Activated CD4-positive, alpha-beta memory T cell treated with anti-CD3 and anti-CD28 coated beads for 36 hours (primary cell): ENCODE measurements at places on chromosomes 12 and 14.

GRCh38 chr12:2749580-2749979, 45.2 kb upstream of the FKBP4 start:
- no peaks in the 10 kb centered on the region for H3K4me1 ChIP-seq
- H3K4me3 ChIP-seq: no peak overlapping the region
- H3K36me3 ChIP-seq: no peaks in the 10 kb centered on the region
- peaks cover 20% of the 10 kb centered on the region for H3K27me3 ChIP-seq
- H3K27ac ChIP-seq: no peak overlapping the region

- H3K4me1 ChIP-seq: no peaks in the 10 kb centered on the region
- no peaks in the 10 kb centered on the region for H3K36me3 ChIP-seq
- no peak for DNase-seq
Measured at GRCh38 chr12:108752387-108752786, 21.1 kb upstream of the CORO1C start.

DNA sequence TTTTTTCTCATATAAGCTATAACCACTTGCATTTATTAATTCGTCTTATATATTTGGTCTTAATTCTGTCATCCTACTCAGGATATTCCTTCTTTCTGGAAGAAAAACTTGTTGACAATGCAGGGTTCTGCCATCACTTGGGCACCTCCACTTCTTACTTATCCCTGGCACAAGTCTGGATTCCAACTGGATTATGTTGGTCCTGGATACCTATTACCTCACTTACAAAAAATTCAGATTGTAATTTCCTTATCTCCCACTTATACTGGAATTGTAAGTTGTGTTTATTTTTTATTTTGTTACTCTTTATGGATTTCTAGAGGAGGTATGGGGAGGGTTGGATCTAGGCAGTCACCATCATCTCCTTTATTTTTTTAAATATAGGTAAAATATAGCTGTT, 36.7 kb downstream of the LRRIQ1 start:
- no peak overlapping the region for H3K27ac ChIP-seq
- no peaks in the 10 kb centered on the region for H3K4me1 ChIP-seq
- peaks cover 2% of the 10 kb centered on the region for H3K27me3 ChIP-seq
- no peaks in the 10 kb centered on the region for H3K36me3 ChIP-seq
- no peak overlapping the region for H3K4me3 ChIP-seq
- DNase-seq: no peak

GRCh38 chr14:79279645-79280597, 931.4 kb downstream of the DIO2 start:
- no peak for DNase-seq
- H3K4me1 ChIP-seq: peaks cover 2% of the 10 kb centered on the region
- no peak overlapping the region for H3K4me3 ChIP-seq
- no peak overlapping the region for H3K27ac ChIP-seq

DNA sequence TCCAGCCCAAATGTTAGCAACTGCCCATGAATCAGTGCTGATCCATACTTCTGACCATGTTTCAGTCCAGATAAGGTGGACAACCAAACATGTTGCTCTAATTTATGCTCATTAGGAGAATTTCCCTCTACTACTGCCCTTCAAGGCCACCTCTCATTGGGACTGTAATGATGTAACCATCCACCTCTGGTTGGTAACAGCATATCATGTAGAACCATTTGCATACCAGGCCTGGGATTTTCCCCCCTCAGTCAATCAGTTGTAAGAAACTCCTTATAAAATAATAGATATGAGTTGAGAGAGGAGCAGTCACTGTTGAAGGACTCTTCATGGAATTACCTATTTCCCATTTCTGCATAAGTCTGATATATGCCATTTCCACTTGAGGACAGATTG, 17.8 kb upstream of the YAF2 start:
- no peaks in the 10 kb centered on the region for H3K36me3 ChIP-seq
- H3K4me3 ChIP-seq: no peak overlapping the region
- no peaks in the 10 kb centered on the region for H3K27me3 ChIP-seq
- DNase-seq: no peak
- H3K27ac ChIP-seq: no peak overlapping the region
- H3K4me1 ChIP-seq: no peaks in the 10 kb centered on the region

- H3K27me3 ChIP-seq: peaks cover 3% of the 10 kb centered on the region
- no peak overlapping the region for H3K4me3 ChIP-seq
- DNase-seq: peak; percentile 83
- peaks cover 26% of the 10 kb centered on the region for H3K4me1 ChIP-seq
Measured at GRCh38 chr12:52870361-52871290, 21.8 kb upstream of the KRT78 start.

GRCh38 chr12:40063414-40063813, 42.5 kb downstream of the SLC2A13 start:
- no peak overlapping the region for H3K4me3 ChIP-seq
- H3K27me3 ChIP-seq: no peaks in the 10 kb centered on the region
- no peaks in the 10 kb centered on the region for H3K36me3 ChIP-seq
- no peak overlapping the region for H3K27ac ChIP-seq
- DNase-seq: no peak

- H3K27ac ChIP-seq: no peak overlapping the region
- H3K4me3 ChIP-seq: no peak overlapping the region
- H3K27me3 ChIP-seq: no peaks in the 10 kb centered on the region
- no peaks in the 10 kb centered on the region for H3K36me3 ChIP-seq
- no peaks in the 10 kb centered on the region for H3K4me1 ChIP-seq
- DNase-seq: no peak
Measured at GRCh38 chr12:64268409-64268808, 46.3 kb upstream of the KICS2 start.

DNA sequence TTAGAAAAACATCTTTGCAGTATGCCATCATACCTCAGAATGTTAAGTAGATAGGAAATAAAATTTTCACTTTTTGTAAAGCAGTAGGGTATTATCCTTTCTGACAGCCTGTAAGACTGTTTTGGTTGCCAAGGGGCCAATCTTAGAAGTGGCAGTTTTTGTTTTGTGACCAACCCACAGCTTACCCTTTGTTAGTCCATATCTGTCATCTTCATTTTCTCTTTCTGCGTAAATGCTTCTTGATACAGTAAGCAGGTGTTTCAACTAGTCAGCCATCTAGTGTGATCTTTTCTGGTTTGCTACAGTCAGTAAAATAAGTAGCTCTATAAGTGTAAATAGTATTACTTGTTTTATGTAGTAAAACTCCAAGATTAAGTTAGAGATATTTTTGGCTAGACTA, 8.8 kb downstream of the PPM1A start:
- peaks cover 1% of the 10 kb centered on the region for H3K36me3 ChIP-seq
- H3K27ac ChIP-seq: no peak overlapping the region
- no peak overlapping the region for H3K4me3 ChIP-seq
- DNase-seq: no peak

GRCh38 chr12:109710747-109711595, 2.7 kb upstream of the FAM222A start:
- DNase-seq: no peak
- H3K36me3 ChIP-seq: no peaks in the 10 kb centered on the region
- peaks cover 20% of the 10 kb centered on the region for H3K27me3 ChIP-seq
- H3K4me1 ChIP-seq: no peaks in the 10 kb centered on the region
- no peak overlapping the region for H3K27ac ChIP-seq
- no peak overlapping the region for H3K4me3 ChIP-seq

GRCh38 chr12:12779529-12779928, 5.9 kb upstream of the APOLD1 start:
- H3K4me3 ChIP-seq: no peak overlapping the region
- peaks cover under 1% of the 10 kb centered on the region for H3K4me1 ChIP-seq
- H3K27ac ChIP-seq: no peak overlapping the region
- no peak for DNase-seq

DNA sequence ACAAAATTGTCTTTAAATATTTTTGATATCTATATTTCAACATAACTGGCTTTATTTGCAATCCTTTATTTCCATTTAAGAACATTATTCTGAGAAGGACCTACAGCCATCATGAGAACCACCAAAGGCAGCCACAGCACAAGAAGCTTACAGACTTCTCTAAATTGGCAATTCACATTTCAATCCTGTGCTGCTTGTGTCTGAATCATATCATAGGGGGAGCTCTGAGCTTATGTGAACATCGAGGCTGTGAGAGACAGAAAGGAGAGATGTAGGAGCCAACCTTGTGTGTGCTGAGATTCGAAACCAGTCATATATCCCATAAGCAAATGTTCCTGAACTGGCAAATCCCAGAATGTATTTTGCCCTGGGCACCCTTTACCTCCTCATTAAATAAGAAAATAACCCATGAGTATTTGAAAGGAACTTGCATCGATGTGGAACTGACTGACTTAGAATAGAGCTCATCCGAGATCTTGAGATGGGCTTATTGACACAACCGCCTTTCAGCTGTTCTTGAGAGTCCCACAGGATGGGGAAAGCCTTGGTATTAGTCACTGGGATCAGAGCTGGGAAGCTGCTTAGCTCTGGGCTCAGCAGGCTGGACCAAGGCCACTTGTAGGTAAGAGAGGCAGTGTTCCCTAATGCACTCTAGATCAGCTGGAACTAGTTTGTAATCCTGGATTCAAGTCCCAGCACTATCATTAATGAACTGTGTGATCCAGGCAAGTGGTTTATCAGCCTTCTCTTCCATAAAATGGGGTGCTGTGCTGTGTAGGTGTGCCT, 329.8 kb downstream of the CACNA1C start:
- peaks cover 22% of the 10 kb centered on the region for H3K27me3 ChIP-seq
- H3K36me3 ChIP-seq: no peaks in the 10 kb centered on the region
- no peak for DNase-seq
- H3K4me3 ChIP-seq: no peak overlapping the region
- no peaks in the 10 kb centered on the region for H3K4me1 ChIP-seq
- H3K27ac ChIP-seq: no peak overlapping the region

DNA sequence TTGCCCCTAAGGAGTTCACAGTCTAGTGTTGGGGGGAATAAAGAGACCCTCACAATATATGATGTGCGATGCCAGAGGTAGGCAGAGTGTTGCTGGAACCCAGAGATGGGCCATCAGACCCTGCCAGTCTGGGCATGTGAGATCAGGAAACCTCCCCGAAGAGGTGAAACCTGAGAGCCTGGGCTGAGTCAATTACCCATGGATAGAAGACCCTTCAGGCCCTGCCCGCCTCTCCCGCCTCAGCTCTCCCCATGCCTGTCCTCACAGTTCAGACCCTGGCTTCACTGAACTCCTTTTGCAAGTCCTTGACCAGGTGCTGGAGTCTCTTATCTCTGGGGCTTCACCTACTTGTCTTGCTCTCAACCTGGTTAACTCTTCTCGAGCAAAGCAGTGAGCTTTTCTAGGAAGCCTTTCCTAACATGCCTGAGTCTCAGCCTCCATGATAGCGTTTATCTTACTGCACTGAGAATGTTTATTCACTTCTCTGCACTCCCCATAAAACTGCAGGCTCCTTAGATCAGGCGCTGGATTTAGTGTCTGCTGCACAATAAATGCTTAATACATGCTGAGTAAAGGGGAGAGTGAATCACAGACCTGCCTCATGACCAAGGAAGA, 19.6 kb downstream of the ALDH1L2 start:
- DNase-seq: no peak
- H3K36me3 ChIP-seq: no peaks in the 10 kb centered on the region
- H3K27ac ChIP-seq: no peak overlapping the region
- peaks cover 2% of the 10 kb centered on the region for H3K27me3 ChIP-seq

- DNase-seq: no peak
- H3K27ac ChIP-seq: no peak overlapping the region
- peaks cover 4% of the 10 kb centered on the region for H3K27me3 ChIP-seq
- H3K4me1 ChIP-seq: peaks cover 13% of the 10 kb centered on the region
- H3K36me3 ChIP-seq: no peaks in the 10 kb centered on the region
Measured at GRCh38 chr12:6215932-6216494, 15.8 kb downstream of the CD9 start.

- H3K36me3 ChIP-seq: no peaks in the 10 kb centered on the region
- DNase-seq: no peak
- no peak overlapping the region for H3K27ac ChIP-seq
- H3K27me3 ChIP-seq: peaks cover 7% of the 10 kb centered on the region
- no peaks in the 10 kb centered on the region for H3K4me1 ChIP-seq
Measured at GRCh38 chr14:96627811-96628775, 125.9 kb downstream of the PAPOLA start.

- H3K4me1 ChIP-seq: peaks cover 73% of the 10 kb centered on the region
- H3K4me3 ChIP-seq: peak overlapping the region; percentile 30
- DNase-seq: no peak
- H3K27ac ChIP-seq: no peak overlapping the region
Measured at GRCh38 chr12:4116251-4117111, 157.1 kb upstream of the CCND2 start.

DNA sequence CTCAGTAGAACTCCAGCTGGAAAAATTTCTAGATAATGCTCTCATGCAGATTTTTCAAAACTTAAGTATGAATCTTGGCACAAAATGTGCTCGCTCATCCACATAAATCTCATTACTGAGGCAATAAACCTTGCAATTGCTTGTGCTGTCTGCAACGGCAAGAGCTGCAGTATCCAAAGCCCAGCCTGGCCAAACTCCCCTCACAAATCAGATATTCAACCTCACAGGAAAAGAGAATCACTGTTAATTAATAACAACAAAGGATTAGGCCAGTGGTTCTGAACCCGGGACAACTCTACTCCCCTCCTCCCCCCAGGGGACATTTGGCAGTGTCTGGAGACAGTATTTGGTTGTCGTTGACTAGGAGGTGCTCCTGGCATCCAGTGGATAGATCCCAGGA, 19.2 kb upstream of the CORO1C start:
- no peaks in the 10 kb centered on the region for H3K4me1 ChIP-seq
- no peak overlapping the region for H3K4me3 ChIP-seq
- no peak overlapping the region for H3K27ac ChIP-seq
- no peaks in the 10 kb centered on the region for H3K27me3 ChIP-seq
- no peak for DNase-seq

DNA sequence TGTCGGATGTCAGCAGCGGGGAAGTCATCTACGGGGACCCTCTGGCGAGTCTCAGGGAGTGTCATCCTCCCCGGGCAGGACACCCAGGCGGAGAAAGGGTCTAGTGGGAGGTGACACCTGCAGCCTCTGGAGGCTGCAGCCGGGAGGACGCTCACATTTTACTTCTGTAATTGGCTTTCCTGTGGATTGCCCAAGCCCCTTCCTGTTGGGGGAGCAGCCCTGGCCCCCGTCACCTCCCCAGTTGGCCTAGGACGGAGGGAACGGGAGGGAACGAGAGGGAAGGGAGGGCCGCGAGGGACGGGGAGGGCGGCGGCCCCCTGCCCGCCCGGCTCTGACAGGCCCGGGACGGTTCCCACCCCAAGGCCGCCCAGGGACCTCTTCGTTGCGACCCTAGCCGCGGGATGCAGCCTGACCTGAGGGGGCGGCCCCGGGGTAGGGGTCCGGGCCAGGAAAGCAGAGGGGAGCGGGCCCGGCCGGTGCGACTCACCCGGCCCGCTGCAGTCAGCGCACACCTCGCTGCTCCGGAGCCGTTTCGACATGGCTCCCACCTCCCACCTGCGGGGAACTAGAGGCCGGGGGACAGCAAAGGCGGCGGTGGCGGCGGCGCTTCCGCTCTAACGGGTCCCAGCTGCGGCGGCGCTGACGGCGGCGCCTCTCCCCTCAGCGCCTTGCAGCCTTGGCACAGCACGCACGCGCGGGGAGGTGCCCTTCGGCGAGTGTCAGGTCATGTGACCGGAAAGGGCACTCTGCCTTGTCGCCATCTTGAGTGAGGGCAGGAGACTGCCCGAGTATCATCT, at the start of gene GIT2:
GIT2 (minus strand) TSS at position 683 of the 797 bp plus-strand sequence; CDS start at position 539, 144 bp downstream.
- H3K4me3 ChIP-seq: peak within 1 kb of the TSS; percentile 96
- peaks cover 7% of the 10 kb centered on the region for H3K36me3 ChIP-seq
- H3K4me1 ChIP-seq: peaks cover 54% of the 10 kb centered on the region
- peak within 1 kb of the TSS; percentile 95 for H3K27ac ChIP-seq
- DNase-seq: peak; percentile 97

- DNase-seq: no peak
- no peaks in the 10 kb centered on the region for H3K4me1 ChIP-seq
- no peak overlapping the region for H3K27ac ChIP-seq
- H3K4me3 ChIP-seq: no peak overlapping the region
- peaks cover 13% of the 10 kb centered on the region for H3K27me3 ChIP-seq
- H3K36me3 ChIP-seq: no peaks in the 10 kb centered on the region
Measured at GRCh38 chr14:95328729-95329503, 9.2 kb upstream of the CLMN start.

GRCh38 chr14:59464486-59465315, 479 bp downstream of the GPR135 start:
- peak overlapping the region; percentile 81 for H3K4me3 ChIP-seq
- peaks cover 3% of the 10 kb centered on the region for H3K4me1 ChIP-seq
- H3K27ac ChIP-seq: no peak overlapping the region
- DNase-seq: peak; percentile 61
